Lung (tissue), 17 donors: ENCODE measurements at places on chromosomes 11 and 22. TPM values are rescaled to one million over a fixed set of nuclear protein-coding genes. Genes with fewer than 3 reads are reported as not detected.

The RASGRP2 gene
- 20.0 TPM for total RNA-seq

The VPREB1 gene
- total RNA-seq, result not detected

The GGTLC2 gene
- total RNA-seq, result 0.80 TPM

The SCGB1D2 gene
- total RNA-seq, result not detected

The LARGE2 gene
- total RNA-seq, result 2.4 TPM

The ENTHD1 gene
- total RNA-seq, result 0.15 TPM

The SCGB1A1 gene
- 16.0 TPM for total RNA-seq

The DDI1 gene
- not detected for total RNA-seq

- DNase-seq, result no peak
Observed at GRCh38 chr11:20933086-20933485, 263.7 kb downstream of the NELL1 start.

DNA sequence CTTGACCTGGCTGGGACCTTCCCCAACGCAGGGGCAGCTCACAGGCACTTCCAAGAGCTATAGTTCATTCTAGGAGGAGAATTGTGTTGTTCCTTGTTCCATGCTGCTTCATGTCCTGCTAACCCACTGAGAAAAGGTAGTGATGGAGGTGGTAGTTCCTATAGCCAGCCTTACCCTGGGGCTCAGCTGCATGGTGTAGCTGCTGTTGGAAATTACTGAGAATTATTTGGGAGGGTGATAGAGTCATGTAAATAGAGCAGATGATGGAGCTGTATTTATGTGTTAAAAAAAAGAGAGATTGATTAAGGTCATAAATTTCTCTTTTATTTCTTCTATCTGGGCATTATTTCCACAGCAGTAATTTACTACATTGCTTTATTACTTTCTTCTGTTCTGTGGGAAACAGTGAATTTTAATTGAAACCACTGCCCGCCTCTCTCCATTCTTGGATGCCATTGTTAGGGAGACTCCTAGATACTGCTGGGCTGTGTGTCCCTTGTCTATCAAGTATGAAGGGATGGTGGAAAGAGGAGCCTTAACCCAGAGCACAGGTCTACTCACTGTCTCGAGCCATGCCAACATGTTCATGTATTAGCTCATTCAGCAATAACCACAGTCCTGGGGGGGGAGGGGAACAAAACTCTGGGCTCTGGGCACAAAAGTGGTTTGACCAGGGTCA is 309.2 kb downstream of the FAT3 start:
- DNase-seq, result no peak

DNA sequence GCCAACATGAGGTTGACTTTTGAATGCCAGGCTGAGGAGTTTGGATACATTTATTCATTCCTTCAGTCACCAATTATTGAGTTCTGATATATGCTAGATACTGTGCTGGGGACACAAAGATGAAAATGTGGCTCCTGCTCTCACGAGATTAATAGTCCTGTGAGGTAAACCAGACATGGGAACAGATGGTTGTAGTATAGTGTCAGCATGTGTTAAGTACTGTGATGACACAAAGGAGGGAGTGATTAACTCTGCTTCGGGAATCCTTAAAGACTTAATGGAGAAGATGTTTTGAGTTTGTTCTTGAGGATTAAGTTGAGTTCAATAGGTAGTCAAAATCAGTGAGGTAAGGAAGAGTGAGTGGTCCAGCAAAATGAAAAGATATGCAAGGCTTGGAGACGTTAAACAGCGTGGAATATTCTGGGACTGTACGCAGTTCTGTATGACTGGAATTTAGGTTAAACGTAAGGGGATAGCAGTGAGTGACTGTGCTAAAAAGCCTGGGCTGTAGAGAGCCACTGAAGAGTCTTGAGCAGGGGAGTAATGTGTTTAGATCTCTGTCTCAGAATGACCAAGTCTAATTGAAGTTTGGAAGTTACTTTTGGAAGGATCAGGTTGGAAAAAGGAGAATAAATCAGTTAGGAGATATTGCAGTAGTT is 11.8 kb downstream of the RNF121 start:
- DNase-seq, result no peak

DNA sequence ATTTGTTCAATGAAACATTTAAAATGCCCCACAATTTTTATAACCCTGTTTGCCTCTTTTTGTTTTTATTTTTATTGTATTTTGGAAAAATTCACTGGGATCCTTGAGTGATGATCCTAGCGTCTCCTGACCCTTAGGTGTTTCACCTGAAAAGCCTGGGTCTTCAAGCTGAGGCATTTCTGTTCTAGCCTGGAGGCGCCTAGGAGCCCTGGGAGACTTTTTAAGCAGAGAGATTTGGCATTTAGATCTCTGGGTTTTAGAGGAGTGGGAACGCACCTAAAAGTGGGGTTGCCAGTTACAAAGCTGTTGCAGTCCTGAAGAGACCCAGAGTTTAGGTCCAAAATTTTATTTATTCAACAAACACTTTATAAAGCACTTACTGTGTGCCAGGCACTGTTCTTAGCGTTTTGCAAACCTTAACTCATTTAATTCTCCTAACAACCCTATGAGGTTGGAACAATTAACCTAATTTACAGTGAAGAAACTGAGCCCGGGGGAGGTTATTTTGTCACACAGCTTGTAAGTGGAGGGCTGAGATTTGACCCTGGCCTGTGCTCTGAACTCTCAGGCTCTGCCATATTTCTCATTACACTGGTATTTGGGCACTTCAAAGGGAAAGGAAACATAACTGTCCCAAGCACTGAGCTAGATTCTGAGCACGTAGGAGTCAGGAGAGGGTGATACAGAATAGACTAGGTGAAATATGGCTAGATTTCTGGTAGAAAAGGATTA is 834 bp upstream of the FADS1 start:
- no peak for DNase-seq

- DNase-seq, result no peak
Observed at GRCh38 chr11:125166764-125167291, 2.3 kb downstream of the PKNOX2 start.

DNA sequence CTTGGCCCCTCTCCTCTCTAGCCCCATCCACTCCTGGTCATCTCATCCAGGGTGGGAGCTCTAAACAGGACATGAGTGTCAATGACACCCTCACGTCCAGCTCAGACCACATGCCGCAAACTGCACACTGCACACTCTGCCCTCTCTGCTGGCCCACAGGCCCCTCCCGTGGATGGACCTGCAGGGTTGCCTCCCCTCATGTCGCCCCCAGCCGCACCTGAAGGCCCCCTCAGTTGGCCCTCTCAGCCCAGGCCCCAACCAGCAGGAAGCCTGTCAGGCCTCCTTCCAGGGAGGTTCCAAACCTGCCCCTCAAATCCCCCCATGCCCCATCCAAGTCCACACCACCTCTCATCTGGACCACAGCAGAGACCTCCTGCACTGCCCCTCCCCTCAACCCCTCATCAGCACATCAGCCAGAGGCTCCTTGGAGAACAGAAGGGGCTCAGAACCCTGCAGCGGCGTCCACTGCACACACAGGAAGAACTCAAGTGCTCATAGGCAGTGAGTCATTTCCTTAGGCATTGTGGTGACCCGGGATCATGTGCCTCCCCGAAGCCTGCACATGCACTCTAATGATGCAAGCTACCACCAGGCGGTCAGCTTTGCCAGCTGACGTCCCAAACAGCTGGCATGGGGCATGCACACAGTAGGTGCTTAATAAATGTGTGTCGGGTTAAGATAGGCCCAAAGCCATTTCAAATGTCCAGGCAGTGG is 12.9 kb upstream of the CDKN1C start:
- peak; percentile 37 for DNase-seq

DNA sequence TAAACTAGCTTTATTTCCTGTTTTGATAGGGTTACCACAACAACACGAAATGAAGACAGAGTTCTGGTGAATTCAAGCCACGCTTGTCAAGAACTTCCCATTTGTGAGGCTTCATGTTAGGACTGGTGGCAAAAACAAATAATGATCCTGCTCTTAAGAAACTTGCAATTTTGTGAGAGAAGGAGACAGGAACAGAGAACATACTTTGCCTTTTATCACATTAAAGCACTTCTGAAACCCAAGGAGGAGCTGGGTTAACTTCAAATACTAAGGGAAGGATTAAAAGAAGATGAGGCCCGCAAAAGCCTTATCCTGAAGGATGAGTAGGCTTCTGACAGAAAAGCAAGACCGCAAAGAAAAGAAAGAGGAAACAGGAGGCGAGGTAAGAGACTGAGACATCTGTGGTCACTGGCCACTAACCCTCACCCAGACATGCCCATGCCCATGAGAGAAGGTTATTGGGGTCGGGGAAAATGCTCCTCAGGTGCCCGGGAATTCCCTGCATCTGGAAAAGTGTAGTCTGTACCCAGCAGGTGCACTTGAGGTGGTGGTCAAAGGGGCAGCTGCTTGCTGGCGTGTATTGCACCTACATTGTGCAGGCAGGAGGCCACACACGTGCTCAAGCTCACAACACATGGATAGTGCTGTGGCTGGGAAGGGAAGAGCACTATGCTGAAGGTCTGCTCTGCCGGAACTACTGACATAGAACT is 50.5 kb downstream of the MAPK1 start:
- DNase-seq, result peak; percentile 94

DNA sequence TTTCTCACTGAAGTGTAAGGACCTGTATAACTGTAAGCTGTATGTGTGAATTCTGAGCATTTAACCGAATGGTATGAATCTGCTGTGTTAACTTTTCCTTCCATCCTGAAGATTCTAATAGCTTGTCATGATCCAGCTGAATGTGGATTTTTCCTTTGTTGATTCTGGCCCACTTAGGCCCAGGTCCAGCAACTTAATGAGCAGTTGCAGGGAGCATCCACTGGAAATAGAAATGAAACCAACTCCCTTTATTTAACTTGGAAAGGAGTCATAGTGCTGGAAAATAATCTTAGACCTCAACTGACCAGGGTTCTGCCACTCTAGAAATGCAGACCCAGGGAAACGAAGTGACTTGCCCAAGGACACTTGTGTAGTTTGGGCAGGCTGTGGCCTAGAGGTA is 142.3 kb upstream of the MTNR1B start:
- DNase-seq, result no peak

- DNase-seq, result peak; percentile 56
Observed at GRCh38 chr11:121563900-121564822, 111.4 kb upstream of the SORL1-AS1 start.

- DNase-seq, result peak; percentile 79
Observed at GRCh38 chr11:79080551-79080950, 360.3 kb downstream of the TENM4 start.

- DNase-seq, result no peak
Observed at GRCh38 chr22:20138417-20138738, 6.8 kb downstream of the ZDHHC8 start.

DNA sequence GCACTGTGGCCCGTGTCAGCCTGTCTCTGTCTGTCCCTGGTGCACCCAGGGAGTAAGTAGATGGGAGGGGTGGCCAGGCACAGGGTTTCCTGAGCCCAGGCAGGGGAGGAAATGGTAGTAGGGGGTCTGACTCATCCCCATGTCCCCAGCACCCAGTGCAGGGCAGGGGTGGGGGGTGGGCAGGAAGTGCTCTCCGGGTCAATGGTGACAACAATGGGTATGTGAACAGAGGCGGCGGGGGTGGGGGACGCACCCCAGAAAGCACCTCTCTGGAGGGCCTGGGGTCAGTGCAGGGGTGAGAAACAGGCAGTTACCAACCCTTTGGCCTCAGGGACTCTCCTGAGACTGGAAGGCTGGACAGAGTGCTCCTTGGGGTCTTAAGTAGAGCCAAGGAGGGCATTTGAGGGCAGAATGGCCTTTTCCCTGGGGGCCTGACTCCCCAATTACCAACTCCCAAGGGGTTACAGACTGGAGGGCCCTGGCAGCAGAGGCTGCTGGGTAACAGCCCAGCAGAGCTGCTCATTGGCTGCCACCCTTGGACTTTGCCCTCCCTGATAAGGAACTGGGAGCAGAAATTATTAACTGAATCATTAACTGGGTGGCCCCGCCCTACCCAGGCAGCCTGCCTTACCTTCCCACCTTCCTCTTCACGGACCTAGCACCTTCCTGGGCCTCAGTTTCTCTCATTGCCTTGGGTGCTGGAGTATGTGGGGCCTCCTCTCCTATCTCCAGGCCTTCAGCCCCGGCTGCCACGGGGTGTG is 4.2 kb downstream of the MYRF start:
- no peak for DNase-seq

- no peak for DNase-seq
Observed at GRCh38 chr11:130471731-130472433, 23.4 kb downstream of the ADAMTS15 start.

- peak; percentile 80 for DNase-seq
Observed at GRCh38 chr11:128776424-128777284, 82.8 kb downstream of the FLI1 start.

- peak; percentile 21 for DNase-seq
Observed at GRCh38 chr22:42086051-42086450, 4.5 kb downstream of the NDUFA6 start.

DNA sequence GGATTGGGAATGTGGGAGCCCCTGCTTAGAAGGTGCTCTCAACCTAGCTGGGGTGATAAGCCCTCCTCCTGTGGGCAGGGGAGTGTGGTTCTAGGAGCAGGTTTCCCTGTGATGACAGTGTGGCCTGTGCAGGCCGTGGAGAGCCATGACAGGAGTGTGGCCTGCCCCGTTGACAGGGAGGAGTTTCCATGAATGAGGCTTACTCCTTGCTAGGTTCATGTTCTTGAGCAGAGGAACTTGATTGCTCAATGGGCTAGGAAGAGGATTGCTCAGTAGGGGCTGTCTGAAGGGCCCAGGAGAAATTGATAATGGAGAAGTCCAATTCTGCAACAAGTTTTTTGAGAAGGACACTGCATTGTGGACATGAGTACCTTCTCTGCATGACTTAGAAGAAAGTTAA is 92.0 kb downstream of the PPP6R3 start:
- no peak for DNase-seq

- no peak for DNase-seq
Observed at GRCh38 chr22:50246242-50247175, 1.7 kb upstream of the TUBGCP6 start.

GRCh38 chr11:18265949-18266348 is at the start of gene SAA1:
Gene SAA1, plus strand, starts transcription at chr11:18266264. Its CDS starts 624 bp downstream, at chr11:18266888.
- DNase-seq, result no peak

GRCh38 chr22:48499456-48500425 is 1327.9 kb downstream of the BRD1 start:
- no peak for DNase-seq

- DNase-seq, result no peak
Observed at GRCh38 chr11:106331176-106331575, 253.7 kb downstream of the AASDHPPT start.

DNA sequence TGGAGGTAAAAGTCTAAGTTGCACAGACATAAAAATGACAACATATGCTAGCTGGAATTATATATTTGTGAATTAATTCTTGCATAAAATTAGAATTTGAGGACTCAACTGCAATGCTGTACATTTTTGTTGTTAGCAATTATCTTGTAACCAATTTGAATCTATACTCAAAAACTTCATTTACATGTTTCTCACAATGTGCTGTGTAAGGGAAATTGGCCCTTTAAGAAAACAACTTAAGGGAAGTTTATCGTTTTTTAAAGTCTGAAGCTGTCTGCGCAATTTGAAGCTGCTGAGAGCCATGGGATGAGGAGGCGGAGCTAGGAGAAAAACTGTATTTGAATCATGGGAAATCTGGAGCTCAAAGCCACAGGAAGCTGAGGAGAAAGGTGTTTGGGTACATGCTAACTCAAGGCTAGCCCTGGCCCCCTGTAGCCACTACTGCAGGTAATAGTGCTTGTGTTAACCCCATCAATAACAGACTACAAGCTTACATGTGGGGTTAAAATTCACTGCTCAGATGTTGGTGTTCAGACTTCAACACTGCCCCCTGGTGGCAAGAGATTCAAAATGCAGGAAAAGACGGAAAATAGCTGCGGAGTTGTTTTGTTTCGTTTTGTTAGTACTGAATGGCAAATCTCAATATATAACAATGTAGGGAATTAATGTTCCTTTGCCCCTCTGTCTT is 126.1 kb downstream of the BRD1 start:
- DNase-seq, result no peak

GRCh38 chr11:122181372-122181771 is 65.4 kb upstream of the BLID start:
- no peak for DNase-seq

- peak; percentile 82 for DNase-seq
Observed at GRCh38 chr11:60924110-60924905, at the start of gene TMEM132A. Gene TMEM132A, plus strand, starts transcription at chr11:60924460. Its CDS starts 174 bp downstream, at chr11:60924634.
